ENCODE measurements at places on chromosomes 12 and 14. TPM values are rescaled to one million over a fixed set of nuclear protein-coding genes. Genes with fewer than 3 reads are reported as not detected.

The GARIN6 gene
- total RNA-seq, result not detected

The DPPA3 gene
- not detected for total RNA-seq

The APOF gene
- not detected for total RNA-seq

The NAV3 gene
- 11.5 TPM for total RNA-seq

The UBR7 gene
- 17.2 TPM for total RNA-seq

The KDM5A gene
- total RNA-seq, result 137 TPM

The C14orf119 gene
- total RNA-seq, result 42.2 TPM

The BORCS5 gene
- total RNA-seq, result 22.0 TPM

The PLEKHG7 gene
- total RNA-seq, result 0.65 TPM

The OAS1 gene
- total RNA-seq, result not detected

The PRPH gene
- 0.62 TPM for total RNA-seq

The NKX2-1 gene
- not detected for total RNA-seq

Data from progenitor cell of endocrine pancreas (in vitro differentiated cells).